Right atrium auricular region (tissue), 2 donors: ENCODE measurements at places on chromosomes 6 and 20. TPM values are rescaled to one million over a fixed set of nuclear protein-coding genes. Genes with fewer than 3 reads are reported as not detected.

- no peak for DNase-seq
Measured at GRCh38 chr6:134379076-134379475, 61.2 kb upstream of the SGK1 start.

- DNase-seq, result no peak
Measured at GRCh38 chr20:23509247-23509913, 18.5 kb downstream of the CST8 start.

GRCh38 chr6:150929416-150929815, 63.9 kb downstream of the MTHFD1L start:
- DNase-seq, result no peak

GRCh38 chr6:149248693-149249369, 68.7 kb upstream of the TAB2 start:
- no peak for DNase-seq

- DNase-seq, result no peak
Measured at GRCh38 chr6:141552463-141552862, 580.3 kb upstream of the GJE1 start.

BPIFB6 gene
- total RNA-seq, result not detected

SERINC1 gene
- total RNA-seq, result 163 TPM
